Mesendoderm (in vitro differentiated cells): ENCODE measurements at places on chromosomes 5 and 9.

DNA sequence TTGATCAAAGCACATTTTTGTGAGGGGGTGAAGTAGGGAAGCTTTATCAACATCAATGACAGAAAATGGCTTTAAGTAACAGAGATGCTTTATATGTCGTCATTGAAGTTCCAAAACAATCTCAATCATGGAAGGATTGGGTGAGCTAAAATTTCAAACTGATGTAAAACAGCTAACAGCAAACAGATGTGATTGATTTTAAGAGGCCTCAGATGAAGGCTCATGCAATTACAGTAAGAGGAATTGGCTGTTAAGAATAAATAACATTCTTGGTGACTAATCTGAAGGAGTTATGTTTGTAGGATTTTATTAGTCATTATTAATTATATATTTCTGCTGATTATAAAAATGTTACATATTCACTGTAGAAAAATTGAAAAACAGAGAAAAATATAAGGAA, 63.5 kb upstream of the PUM3 start:
- no peak for DNase-seq

- no peak for DNase-seq
Observed at GRCh38 chr9:92647671-92648473, 22.1 kb downstream of the IPPK start.

GRCh38 chr5:89346573-89346972, 463.6 kb upstream of the MEF2C start:
- no peak for DNase-seq

DNA sequence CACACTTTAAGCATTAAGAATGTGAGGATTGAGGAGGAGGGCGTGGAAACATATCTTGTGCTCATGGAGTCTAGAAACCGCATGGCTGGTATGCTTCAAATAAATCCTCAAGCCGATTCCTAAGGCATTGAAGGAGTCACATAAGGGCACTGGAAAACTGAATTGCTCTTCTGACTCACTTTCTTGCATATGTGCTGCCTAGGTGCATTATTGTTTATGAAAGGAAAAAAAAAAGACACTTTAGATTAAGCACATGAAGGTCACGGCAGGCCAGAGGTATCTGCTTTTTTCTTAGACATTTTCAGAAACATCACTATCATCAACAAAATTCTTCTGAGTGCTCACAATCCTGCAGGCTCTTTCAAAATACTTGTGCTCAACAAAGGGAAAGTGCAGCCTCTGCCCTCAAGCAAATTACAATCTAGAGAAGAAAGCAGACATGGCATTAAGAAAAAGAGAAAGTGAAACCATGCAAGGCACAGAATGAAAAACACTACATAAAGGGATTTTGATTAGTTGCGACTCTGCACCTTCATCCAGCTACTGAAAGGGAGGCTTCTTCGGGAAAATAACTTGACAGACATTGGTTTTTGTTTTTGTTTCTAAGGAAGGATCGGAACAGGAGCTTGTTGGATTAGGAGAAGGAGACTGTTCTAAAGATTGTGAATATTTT, 2117.6 kb downstream of the MAT2B start:
- DNase-seq: no peak

GRCh38 chr5:1509346-1510085, 14.2 kb downstream of the LPCAT1 start:
- no peak for DNase-seq

DNA sequence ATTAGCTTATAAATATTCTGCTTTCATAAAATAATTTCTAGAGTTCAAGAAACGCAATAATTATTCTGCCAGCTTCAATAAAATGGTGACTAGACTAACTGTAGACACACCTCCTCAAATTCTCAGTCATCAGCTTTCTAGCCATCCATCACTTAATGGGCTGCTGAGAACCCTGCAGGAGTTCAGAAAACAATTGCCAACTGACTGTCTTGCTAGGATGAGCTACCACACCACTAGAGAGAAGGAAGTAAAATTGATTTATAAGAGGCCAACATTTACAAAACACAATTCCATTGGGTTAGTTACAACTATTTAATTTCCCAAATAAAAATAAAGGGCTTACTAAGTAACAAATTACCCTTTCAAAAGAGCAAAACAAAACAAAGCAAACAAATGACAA, 126.5 kb upstream of the PAPPA start:
- peak; percentile 27 for DNase-seq

DNA sequence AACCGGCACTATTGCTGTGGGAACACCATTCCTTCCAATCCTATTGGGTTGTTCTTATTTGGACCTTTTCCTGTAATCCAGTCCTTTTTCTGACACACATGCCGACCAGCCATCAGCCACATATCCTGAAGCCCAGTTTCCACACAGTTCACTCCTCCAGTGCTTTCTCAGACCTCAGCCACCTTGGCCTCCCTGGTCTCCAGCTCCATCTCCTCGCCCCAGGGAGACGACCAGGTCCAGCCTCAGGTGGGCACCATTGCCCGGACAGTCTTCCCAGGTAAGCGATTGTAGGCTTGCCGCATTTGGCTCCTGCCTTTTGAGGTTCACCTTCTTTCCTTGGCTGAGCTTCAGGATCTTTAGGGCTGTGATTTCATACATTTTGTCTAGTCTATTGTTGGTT, 15.2 kb upstream of the TERT start:
- no peak for DNase-seq
